Brain microvascular endothelial cell (primary cell): ENCODE measurements at places on chromosomes 1 and 21.
A peak's percentile ranks its signal among the peaks of the same experiment; 100 is the strongest.

DNA sequence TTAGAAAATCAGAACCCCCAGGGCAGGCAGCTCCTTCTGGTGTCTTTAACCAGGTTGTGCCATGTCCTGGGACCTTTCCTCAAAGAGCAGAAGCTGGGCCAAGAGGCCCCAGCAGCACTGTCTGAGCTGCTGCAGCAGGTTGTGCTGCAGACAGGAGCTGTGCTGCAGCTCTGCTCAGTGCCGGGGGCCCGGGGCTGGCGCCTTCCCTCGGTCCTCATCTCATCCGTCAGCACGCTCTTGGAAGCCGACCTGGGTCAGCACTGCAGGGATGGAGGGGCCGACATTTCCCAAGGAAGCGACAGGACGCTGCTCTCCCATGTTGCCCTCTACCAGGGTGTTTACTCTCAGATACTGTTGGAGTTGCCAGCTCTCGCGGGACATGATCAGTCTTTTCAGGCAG is 11.7 kb downstream of the URB2 start:
- DNase-seq, result no peak

DNA sequence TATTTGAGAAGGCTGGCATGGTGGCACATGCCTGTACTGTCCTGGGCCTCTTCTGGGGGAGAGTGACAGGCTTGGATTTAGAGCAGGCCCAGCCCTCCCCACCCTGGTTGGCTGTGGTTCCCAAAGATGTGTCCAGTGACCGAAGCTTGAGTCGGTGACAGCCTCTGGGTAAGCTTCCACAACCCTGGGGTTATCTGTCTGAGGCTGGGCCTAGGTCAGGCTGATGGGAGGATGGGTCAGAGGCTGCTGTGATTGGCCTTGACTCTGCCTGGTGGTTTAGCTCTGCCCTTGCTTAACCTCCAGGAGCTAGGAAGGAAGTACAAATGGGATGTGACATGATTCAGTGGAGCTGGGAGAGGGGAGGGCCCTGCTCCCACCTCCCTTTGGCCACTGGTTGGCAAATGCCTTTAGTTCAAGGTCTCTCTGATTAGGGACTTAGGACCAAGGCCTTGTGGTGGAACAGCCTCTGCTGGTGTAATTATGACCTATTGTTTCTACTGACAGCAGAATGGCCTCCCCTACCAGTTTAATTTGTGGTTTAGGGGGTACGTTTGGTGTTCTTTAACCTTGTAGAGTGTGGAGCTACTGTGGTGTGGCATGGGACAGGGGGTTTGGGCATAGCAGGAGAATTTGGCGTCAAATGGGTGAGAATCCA is 16.6 kb downstream of the NUDC start:
- no peak for DNase-seq

- DNase-seq, result no peak
These were observed 11.9 kb upstream of the VAV3 start for GRCh38 chr1:107976836-107977235.

GRCh38 chr21:29170944-29171343 is 40.5 kb downstream of the MAP3K7CL start:
- DNase-seq, result no peak

GRCh38 chr1:243179720-243180119 is 75.4 kb downstream of the CEP170 start:
- no peak for DNase-seq

DNA sequence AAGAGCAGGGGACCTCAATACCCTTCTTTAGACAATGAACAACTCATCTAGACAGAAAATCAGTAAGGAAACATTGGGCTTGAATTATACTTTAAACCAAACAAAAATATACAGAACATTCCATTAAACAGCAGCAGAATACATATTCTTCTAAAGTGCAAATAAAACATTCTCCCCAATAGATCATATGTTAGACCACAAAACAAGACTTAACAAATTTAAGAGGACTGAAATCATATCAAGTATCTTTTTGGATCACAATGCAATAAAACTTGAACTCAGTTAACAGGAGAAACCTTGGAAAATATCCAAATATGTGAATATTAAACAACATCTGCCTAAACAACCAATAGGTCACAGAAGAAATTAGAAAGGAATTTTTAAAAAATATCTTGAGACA is 47.7 kb upstream of the HP1BP3 start:
- no peak for DNase-seq

- DNase-seq, result no peak
These were observed 20.7 kb upstream of the IKBKE start for GRCh38 chr1:206449565-206449964.

- DNase-seq, result no peak
These were observed 54.7 kb upstream of the F3 start for GRCh38 chr1:94596260-94596659.

- no peak for DNase-seq
These were observed 2.6 kb downstream of the EFHD2 start for GRCh38 chr1:15412175-15412800.

DNA sequence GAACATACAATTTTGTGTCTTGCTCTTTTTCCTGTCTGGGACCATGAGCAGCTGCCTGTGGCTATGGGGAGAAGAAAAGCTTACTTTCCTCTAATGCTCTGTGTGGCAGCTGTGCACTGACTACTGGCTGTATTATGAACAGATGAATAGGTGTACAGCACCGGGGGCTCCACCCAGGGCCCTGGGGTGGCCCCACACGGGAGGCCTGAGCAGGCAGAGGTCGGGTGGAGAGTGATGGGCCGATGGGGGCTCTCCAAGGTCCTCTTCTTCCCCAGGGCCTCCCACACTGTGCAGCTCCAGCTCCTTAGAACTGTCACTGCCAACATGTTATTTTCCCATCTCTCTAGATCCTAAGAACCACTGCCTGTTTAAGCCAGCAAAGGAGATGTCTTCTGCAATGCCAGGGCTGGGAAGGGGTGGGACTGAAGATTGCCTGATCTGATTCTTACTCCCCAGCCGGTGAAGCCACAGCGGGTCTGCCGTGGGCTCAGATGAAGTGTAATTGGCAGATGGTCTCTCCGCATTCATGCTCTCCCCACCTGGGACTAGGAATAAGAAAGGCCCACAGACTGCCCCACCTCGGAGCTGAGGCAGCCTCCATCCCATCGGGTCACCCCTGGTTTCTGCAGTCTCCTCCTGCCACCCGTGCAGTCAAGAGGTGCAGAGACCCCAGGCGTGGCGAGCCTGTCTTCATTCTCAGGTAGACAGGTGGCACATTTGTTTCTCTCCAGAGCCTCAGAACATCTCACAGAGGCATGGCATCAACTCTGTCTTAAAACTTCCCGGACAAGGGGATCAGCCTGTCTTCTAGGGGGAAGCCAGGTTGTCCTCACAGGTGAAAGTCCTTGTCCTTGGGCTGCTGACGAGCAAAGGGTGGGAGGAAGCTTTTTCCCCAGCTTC is 186.5 kb upstream of the GALNT2 start:
- no peak for DNase-seq

DNA sequence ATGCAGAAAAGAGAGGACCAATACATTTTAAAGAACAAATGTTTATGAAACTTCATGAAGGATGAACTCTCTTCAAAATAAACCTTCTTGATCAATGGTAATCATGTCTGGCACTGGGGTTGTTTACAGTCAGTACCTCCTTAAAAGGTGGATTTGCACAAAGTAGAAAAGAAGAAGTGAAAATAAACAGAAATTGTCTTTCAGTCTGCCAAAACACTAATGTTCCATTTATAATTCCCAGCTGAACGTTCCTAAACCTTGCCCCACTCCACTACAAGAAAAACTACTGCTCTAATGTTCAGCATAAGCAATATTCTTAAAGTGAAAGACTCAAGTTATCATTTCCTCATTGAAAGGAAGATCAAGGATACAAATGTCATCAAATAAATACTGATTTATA is 86.2 kb downstream of the EIF4G3 start:
- no peak for DNase-seq

DNA sequence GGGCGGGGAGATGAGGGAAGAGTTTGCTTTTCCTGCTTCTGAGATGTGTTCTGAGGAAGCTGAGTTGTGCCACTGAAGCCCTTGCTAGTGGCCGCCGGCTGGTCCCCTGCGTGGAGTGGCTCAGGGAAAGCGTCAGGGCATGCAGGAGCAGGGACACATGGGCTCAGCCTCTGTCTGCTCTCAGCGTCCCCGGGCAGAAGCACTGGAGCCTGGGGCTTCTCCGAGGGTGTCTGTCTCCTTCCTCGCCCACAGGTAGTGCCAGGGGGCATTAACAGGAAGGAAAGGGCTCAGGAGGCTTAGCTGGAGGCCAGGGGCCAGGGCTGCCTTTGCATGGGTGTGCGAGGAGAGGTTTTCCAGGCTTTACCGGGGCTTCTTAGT is 7.3 kb downstream of the PRDM16 start:
- DNase-seq, result no peak

DNA sequence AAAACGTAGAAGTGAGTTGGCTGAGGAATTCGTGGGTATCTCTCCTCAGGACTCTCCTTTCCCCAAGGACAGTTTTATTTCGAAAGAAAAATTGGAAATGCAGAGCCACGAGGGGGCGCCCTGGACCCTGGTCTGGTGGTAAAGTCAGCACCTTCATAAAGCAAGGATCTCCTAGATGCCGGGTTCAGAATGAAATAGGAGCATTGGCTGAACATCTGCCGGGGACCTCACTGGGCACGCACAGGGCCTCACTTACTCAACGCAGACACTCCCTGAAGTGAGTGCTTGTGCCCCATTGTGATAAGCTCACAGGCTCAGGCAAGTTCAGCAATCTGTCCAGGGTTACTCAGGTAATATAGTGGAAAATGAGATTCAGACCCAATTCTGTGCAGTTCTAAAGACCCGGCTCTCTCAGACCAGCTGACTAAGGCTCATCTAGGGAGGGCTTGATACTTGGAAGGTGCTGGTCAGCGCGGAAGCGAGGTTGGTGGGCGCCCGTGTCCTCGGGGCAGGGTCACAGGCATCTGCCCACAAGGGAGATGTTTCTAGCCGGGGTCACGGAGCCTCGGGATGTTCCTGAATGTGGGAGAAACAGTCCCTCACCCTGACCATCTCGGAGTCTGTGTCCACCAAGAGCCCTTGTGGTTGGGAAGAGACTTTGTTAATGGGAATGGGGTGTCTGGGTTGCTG is 55.7 kb upstream of the ETV3 start:
- DNase-seq, result peak; percentile 66

GRCh38 chr1:155173478-155174323 is at the start of gene TRIM46:
Gene TRIM46 (plus strand): TSS chr1:155173849. CDS start chr1:155173967, 118 bp downstream.
- peak; percentile 49 for DNase-seq

GRCh38 chr1:69711190-69711930 is 143.6 kb downstream of the LRRC7 start:
- DNase-seq, result no peak

GRCh38 chr21:38567335-38567969 is 69.2 kb upstream of the ERG start:
- DNase-seq, result peak; percentile 69

DNA sequence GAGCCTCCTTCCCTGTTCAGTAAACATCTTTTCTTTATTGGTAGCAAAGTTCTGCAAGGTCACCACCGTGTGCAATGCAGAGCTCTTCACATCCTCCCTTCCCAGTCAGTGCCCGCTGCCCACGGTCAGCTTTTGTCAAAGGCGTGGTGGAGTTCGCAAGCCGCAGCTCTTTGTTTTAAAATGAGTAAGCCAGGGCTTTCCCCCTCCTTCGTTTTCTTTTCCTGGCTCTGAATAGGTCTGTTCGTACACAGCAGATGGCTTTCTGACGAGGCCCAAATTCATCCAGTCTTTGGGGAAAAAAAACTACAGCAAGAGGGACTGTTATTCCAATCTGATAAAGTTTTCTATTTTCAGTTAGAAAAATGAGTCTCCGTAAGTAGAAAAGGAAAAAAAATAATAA is 153.2 kb downstream of the LRIG2 start:
- no peak for DNase-seq

DNA sequence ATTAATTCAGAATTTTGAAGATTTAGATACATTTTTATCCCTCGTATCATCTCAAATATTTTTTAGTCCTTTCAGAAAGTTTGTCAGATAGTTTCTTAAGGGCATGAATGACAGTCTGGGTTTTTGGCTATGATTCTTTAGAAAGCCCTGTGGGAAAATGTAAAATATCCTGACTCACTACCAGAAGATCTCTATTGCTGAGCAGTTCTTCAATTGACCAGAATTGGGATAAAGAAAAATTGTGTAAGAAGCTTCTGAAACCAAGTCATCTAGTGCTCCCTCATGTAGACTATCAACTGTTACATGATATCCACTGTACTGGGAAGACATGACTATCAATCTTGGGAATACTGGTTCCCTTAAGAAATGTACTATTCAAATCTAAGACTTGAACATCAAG is 608.3 kb upstream of the CHRM3 start:
- no peak for DNase-seq

GRCh38 chr1:53539711-53540603 is 80.8 kb downstream of the DMRTB1 start:
- no peak for DNase-seq

DNA sequence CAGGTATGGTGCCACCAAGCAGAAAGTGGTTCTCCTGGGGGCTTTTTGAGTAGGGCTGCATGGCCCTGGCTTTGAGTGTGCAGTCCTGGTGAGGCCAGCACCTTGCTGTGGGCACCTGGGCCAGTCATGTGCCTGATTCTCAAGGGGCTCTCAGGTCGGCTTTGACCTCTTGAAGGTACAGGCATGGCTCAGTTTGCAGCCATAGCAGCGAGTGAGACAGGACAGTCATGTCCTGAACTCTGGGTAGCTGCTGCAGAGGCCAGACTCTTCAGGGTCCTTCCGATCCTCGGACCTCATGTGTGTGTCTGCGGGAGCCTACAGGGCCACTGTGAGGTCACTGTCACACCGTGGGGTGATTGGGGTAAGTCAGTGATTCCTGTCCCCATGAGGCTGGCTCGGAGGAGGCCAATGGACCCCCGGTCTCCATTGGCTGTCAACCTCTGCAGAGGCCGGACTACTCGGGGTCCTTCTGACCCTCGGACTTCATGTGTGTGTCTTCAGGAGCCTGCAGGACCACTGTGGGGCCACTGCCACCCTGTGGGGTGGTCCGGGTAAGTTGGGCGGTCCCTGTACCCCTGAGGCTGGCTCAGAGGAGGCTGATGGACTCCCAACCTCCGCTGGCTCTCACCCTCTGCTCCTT is 95.2 kb upstream of the C1orf174 start:
- no peak for DNase-seq

DNA sequence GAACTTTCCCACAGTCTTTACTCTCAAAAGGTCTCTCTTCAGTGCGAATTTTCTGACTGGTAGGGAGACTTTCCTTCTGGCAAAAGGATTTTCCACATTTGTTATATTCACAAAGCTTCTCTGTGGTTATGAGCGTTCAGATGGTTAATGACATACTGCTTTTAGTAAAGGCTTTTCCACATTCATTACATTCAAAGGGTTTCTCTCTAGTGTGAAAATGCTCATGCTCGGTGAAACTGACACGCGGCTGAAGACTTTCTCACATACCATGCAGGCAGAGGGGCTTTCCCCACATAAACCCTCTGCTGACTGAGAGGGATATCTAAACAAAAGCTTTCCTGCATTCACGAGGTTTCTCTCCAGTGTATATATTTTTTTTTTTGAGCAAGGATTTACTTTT is 9.9 kb upstream of the KLF18 start:
- no peak for DNase-seq

- DNase-seq, result no peak
These were observed 18.6 kb downstream of the RO60 start for GRCh38 chr1:193077991-193078390.

GRCh38 chr21:38925478-38925877 is 119.7 kb downstream of the ETS2 start:
- no peak for DNase-seq

GRCh38 chr1:14261395-14261794 is 337.1 kb upstream of the KAZN start:
- DNase-seq, result no peak
